G401 (cell line): ENCODE measurements at places on chromosomes 5 and 9.
A peak's percentile ranks its signal among the peaks of the same experiment; 100 is the strongest.

DNA sequence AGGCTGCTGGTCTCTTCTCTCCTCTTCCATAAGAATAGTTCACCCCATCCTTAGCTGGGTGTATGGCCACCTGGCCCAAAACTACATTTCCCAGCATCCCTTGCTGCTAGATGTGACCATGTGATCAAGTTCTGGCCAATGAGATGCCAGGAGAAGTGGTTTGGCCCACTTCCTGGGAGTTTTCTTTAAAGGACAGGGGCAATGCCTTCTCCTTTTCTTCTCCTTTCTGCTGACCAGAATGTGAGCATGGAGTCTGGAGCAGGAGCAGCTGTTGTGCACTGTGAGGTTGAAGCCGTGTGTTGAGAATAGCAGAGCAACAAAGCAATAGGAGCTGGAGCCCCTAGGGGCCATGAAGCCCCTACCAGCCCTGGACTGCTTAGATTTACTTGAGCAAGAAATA, 36.8 kb downstream of the C9orf50 start:
- peak; percentile 88 for DNase-seq

- DNase-seq: no peak
These were observed 4.5 kb downstream of the SHROOM1 start for GRCh38 chr5:132825834-132826391.

DNA sequence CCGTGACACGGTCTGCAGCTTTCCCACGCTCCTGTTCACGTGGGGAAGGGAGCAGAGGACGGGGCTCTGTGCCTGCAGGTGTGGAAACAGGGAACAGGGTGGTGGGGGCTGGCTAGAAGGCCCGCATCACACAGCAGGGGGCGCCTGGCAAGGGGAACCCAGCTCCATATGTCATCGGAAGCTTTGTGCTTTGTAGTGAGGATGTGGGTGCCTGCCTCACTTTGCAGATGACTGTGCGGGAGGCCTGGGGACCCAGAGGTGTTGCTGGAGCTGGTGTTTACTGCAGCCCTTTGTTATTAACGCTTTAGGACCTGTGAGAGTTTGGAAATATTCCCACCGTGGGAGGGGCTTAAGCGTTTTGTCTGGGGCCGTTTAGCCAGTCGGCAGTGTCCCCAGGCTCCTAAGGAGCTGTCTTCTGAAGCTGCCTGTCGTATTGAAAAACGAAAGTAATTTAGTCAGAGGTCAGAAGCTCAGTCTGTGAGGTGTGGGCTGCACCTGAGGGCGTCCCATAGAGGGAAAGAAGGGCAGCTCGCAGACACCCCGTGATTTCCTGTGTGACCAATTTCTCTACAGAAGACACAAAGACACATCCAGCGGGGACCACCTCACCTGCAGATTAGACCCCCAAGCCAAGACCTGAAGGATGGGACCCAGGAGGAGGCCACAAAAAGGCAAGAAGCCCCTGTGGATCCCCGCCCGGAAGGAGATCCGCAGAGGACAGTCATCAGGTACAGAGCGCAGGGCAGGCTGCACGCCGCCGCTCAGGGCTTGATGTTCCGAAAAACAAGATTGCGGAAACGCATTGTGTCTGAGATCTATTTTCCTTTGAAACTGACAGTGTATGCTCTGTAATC, 9.1 kb downstream of the MAN1B1 start:
- no peak for DNase-seq

GRCh38 chr5:68067976-68068603, 147.5 kb upstream of the PIK3R1 start:
- DNase-seq: no peak

DNA sequence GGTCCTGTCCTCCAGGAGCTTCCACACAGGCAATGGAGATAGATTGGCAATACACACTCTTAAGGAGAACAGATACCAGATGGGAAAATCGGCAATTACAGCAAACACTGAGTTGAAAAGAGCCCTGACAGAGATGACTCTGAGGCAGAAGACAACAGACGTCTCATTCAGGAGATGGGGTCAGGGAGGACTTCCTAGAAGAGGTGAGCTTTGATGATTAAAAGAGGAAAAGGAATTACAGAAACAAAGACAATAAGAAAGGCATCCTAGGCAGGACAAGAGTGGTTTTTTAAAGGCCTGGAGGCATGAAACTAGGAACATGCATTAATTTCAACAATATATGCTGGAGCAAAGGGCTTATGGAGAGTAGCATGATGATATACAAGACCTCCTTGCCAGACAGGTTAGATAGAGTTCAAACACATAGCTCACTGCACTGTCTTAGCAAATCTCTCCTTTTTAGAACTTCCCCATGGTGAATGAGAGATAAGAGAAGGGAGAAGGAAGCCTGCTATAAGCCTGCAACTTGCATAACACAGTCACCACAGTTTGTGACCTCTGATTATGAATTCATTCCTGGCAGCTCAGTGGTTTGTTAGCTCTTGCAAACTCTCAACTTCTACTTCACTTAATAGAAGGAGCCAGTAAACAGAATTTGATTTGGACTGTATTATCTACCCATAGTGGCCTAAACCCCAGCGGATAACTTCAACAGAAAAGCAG, 48.5 kb downstream of the SIL1 start:
- no peak for DNase-seq

DNA sequence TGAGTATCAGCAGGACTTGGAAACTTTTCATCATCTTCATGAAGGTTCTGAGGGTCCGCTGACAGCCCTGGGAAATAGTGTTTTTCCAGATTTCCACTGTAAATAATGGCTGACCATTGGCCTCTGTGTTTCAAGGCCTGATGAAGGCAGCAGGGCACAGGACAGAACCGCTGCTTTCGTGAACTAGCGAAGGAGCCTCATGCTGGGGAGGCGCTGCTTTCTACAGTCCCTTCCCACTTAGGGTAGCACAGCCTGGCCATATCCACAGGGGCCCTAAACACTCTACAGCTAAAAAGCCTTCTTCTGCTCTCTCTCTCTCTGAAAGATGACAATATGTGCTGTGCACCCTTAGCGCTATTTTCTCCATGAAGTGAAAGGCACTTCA, 118.2 kb downstream of the MED27 start:
- no peak for DNase-seq

DNA sequence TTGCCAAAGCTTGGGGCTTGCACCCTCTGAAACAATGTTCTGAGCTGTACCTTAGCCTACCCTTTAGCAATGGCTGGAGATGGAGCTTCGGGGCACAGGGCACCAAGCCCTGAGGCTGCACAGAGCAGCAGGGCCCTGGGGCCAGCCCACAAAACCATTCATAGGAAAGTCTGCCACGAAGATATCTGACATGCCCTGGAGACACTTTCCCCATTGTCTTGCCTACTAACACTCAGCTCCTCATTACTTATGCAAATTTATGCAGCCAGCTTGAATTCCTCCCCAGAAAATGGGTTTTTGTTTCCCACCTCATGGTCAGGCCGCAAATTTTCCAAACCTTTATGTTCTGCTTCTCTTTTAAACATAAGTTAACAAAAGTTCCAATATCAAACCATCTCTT, 105.7 kb downstream of the DTWD2 start:
- no peak for DNase-seq

GRCh38 chr5:169838688-169839087, 141.6 kb downstream of the INSYN2B start:
- DNase-seq: no peak

- DNase-seq: no peak
These were observed 40.6 kb upstream of the CHD1 start for GRCh38 chr5:98969400-98969799.

- no peak for DNase-seq
These were observed 548.4 kb downstream of the LRRC70 start for GRCh38 chr5:63127054-63127453.

- DNase-seq: no peak
These were observed 647.2 kb downstream of the PDE4D start for GRCh38 chr5:59246145-59246869.

- DNase-seq: no peak
These were observed 202.7 kb downstream of the CD180 start for GRCh38 chr5:66993882-66994281.

GRCh38 chr9:85114799-85115198, 445.3 kb downstream of the NTRK2 start:
- DNase-seq: no peak

DNA sequence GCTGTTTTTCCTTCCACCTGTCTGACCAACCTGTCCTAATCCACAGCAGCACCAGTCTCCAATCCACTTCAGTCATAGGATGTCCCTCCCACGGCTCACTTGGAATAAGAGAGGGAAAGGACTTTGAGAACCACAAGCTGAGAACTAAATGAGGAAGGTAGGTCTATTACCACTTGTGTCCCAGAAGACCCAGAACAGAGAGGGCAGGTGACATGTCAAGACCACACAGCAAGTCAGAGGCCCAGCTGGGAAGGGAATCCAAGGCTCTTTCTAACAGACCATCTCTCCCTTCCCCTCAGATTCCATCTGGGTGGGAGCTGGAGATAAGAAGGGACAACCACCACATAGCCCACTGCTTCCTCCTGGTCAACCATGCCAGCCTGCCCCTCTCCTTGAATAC, 14.6 kb downstream of the ANXA6 start:
- DNase-seq: no peak

GRCh38 chr9:123866497-123866896, 63.4 kb downstream of the DENND1A start:
- no peak for DNase-seq

DNA sequence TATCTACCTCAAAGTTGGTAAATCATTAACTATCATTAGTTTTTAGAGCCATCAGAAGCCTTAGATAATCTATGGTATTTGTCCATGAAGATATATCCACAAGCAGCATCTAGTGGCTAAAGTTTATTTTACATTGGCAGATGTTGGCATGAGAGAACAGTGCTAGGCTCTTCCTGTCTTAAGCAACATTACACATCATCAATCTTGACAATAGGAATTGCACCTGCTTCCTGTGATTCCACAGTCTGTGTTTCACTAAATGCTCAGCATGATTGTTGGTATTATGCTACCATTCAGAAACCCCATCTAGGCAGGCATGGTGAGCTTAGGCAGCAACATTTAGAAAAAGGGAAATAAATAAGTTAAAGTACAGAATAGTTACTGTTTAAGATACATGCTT, 246.6 kb downstream of the SLCO4C1 start:
- DNase-seq: no peak

- no peak for DNase-seq
These were observed 173.0 kb downstream of the MACROH2A1 start for GRCh38 chr5:135225856-135226560.

DNA sequence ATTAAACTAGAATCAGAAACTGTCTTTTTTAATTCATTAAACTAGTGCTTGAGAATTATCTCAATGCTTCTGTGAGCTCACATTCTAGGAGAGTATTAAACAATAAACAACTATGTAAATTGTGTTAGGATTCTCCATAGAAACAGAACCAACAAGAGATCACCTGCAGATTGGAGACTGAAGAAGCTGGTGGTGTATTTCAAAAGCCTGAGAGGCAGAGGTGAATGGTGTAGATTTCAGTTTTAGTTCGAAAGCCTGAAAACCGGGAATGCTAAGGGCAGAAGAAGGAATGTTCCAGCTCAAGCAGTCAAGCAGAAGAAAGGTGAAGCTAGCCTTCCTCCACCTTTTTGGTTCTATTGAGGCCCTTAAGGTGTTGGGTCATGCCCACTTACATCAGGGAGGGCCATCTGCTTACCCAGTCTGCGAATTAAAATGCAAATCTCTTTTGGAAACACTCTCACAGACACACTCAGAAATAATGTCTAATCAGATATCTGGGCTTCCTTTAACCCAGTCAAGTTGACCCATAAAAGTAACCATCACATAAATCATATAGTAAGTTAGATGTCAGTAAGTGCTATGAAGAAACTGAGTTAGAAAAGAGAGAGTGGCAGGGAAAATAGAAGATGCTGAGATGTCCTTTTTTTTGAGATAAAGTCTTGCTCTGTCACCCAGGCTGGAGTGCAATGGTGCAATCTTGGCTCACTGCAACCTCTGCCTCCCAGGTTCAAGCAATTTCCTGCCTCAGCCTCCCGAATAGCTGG, 291.5 kb downstream of the ARRDC3 start:
- DNase-seq: no peak

DNA sequence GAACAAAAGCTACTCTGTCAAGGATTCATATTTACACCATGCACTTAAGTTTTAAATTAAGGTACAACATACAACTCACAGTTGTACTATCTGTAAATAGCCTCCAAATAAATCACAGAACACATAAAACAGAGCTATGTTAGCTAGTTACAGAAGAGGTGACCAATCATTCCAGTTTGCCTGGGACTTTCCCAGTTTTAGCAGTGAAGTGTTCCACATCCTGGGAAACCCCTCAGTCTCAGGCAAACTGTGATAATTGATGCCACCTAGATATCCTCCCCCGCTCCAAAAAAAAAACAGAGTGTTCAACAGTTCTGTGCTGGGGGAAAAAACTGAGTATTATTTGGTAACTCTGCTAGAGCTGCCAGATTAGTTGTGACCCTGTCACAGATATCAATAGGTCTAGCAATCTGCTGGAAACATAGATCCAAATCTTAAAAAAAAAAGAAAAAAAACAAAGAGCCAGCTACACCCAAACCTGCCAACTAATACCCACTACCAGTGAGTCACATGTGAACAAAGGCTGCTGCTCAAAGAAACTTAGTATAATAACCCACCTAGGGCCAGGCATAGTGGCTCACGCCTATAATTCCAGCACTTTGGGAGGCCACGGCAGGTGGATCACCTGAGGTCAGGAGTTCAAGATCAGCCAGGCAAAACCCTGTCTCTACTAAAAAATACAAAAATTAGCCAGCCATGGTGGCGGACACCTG, 5.7 kb downstream of the TBCA start:
- DNase-seq: no peak

GRCh38 chr5:149826574-149826973, 96.5 kb downstream of the PPARGC1B start:
- peak; percentile 73 for DNase-seq

- DNase-seq: no peak
These were observed 85.1 kb downstream of the SAXO1 start for GRCh38 chr9:18947892-18948339.

DNA sequence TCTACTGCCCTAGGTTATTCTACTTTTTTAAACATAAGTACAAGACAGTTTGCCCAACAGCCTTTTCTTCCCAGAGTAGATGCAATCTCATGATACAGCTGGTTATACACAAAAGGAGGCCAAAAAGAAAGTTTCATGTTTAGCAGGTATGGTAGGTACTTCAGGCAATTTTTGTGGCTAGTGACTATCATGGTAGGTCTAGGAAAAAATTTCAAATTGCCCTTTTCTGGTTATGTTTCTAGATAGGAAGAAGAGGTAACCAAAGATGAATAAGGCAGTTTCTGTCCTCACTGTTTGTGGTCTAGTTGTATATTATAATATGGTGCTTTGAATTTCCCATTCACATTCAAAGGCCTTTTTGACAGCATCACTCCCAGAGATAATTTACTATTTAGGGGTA, 19.7 kb downstream of the MEGF9 start:
- no peak for DNase-seq

- peak; percentile 76 for DNase-seq
These were observed 446.9 kb upstream of the GRIN3A start for GRCh38 chr9:102185371-102185770.

GRCh38 chr5:127865273-127865672, 162.1 kb downstream of the CCDC192 start:
- DNase-seq: no peak
